ENCODE measurements at places on chromosomes 16 and 17.
A peak's percentile ranks its signal among the peaks of the same experiment; 100 is the strongest.

DNA sequence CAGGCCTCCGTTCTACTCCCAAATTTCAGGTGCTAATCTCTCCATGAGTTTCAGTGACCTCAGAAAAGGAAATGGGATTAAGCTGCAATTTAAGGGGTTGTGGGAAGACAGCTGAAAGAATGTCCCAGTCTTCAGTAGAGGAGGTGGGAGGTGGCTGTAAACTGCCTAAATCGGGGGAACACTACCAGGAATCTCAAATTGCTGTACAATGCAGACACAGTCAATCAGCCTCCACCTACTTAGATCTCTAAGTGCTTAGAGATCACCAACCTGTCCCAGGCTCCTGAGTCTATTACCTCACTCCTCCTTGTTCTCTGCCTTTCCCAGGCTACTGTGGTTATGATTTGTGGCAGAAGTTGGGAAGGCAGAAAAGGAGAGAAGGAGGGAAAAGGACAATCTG, 8.3 kb upstream of the TBX21 start:
- DNase-seq, result no peak

GRCh38 chr17:79595921-79596320, 14.9 kb downstream of the RBFOX3 start:
- no peak for DNase-seq

DNA sequence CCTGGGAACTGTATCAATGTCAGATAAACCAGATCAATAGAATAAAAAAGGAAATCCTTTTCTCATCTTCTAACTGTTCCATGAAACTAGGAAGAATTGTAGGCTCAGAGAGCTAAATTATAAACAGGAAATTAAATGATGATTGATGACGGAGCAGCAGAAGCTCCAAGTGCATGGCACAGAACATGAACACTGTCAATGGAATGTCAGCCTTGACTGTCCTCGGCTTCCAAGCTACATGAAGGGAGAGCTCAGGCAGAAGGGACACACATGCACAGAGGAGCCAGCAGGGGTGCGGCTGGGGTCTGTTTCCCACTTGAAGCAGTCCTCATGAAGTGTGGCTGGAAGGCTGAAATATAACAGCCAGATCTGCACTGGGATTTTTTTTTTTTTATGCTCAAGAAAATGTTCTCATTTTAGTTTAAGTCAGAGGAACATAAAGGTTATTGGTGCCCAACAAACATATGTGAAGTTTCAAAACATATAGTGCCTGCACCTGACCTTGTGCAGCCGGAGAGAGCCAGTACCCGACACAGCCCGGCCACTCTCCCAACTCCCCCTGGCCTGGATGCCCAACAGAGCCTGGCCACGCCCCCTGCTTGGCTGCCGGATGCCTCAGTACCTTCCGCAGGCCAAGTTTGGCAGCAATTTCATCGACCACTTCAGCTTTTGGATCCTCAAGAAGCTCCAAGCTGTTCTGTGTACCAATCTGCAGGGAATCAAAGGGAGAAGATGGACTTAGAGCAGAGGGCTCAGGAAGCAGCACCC, 37.0 kb downstream of the NPLOC4 start:
- no peak for DNase-seq

DNA sequence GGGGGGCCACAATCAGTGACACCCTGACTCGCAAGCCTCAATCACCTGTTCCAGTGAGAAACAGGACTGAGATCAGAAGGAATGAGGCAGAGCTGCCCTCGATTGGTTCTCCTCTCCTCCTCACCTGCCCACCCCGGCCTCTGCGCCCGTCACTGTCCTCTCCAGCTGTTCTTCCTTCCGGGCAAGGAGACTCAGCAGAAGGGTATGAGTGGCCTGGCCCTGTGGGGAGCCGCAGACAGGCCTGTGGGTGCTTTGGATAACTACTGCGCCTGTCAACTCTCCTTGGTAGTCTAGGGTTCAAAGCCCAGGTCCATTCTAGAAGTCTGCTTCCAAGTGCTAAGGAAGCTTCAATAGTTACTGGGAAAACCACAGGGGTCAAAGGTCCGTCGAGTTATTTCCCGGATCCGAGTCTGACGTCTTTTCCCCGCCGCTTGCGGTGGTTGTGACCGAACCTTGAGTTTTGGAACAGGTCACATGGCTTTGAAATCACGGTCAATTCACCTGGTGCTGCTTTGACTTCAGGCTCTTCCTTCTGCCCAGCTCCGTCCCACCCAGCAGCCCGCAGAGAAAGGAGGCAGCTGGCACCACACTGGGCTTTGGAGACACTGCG, 8.3 kb downstream of the CARD14 start:
- no peak for DNase-seq

DNA sequence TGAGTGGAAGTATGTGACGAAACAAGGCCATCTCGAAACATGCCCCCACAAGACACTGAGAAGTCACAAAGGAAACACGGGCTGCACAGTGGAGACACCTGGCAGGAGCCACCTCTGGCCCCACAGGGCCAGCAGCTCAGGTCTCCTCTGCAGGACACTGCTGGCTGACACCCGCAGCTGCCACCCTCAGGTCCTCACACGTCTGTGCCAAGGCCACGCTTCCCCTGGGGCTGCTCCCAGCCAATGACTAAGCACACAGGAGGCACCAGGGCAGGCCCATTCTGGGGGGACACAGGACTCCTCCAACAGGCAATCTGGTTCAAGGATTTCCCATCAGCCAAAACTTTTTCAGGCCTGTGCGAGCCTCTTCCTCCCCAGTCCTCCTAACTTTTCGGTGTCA, 36.4 kb downstream of the MBTPS1 start:
- DNase-seq, result no peak

- DNase-seq, result no peak
Observed at GRCh38 chr16:17307504-17307903, 163.3 kb downstream of the XYLT1 start.

GRCh38 chr17:27766438-27766837, 33.9 kb downstream of the NOS2 start:
- no peak for DNase-seq

GRCh38 chr16:82456683-82457082, 170.1 kb upstream of the CDH13 start:
- DNase-seq, result peak; percentile 61

DNA sequence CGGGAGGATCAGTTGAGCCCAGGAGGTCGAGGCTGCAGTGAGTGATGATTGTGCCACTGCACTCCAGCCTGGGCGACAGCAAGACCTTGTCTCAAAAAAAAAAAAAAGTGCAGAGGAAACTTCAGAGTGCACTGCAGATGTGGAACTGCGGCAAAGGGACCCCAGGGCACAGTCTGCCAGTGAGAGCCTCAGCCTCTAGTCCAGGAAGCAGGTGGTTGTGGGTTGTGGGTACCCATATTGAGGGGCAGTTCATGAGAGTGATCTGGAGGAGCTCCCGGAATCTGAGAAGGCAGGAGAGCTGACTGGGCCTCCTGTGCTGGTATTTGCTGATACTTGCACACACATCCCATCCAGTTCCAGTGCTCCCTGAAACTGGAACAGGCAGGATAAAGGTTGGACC, 13.1 kb downstream of the FOXN1 start:
- no peak for DNase-seq

- DNase-seq, result peak; percentile 47
Observed at GRCh38 chr17:57986841-57987580, 1.0 kb downstream of the VEZF1 start.

GRCh38 chr17:83029571-83029970, 49.8 kb upstream of the METRNL start:
- DNase-seq, result no peak

DNA sequence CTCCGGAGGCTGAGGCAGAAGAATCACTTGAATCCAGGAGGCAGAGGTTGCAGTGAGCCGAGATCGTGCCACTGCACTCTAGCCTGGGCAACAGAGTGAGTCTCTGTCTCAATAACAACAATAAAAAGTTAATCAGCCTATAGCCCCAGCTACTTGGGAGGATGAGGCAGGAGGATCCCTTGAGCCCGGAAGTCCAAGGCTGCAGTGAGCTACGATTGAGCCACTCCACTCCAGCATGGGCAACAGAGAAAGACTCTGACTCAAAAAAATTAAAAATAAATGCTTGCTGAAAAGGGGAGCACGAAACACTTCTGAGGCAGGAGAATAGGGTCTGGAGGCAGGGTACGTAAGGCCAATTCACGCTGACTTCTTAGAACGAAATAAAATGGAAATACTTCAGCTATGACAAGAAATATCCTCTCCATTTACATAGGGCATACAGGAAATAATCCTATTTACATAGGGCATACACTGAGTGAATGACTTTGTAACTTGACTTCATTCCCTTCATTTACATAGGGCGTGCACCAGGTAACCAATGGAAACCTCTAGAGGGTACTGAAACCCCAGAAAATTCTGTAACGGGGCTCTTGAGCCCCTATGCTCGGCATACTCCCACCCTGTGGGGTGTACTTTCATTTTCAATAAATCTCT, 3.2 kb upstream of the PRPSAP1 start:
- DNase-seq, result no peak

GRCh38 chr17:17857496-17857895, 20.7 kb upstream of the SREBF1 start:
- no peak for DNase-seq

DNA sequence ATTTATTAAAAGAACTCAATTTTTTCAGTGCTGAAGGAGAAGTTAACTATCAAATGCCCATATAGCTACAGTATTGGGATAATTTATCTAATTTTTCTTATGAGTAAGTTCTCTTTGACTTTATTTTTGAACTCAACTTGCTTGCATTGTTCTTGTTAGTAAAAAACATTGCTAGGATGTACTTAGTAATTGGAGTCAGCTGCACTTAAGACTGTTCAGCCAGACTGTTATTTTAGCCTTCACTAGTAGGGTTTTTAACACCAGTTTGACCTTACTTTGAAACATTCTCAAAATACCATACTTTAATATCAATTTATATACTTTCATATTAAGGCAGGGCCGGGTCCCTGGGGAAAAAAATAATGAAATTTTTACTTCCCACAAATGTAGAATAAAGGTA, 256.6 kb upstream of the TBX2 start:
- DNase-seq, result no peak
